Daoy (cell line): ENCODE measurements at places on chromosomes 16 and 17. TPM values are rescaled to one million over a fixed set of nuclear protein-coding genes. Genes with fewer than 3 reads are reported as not detected.

The RNF43 gene
- 0.57 and 1.5 TPM in 2 replicates for total RNA-seq

GRCh38 chr16:48950184-48950583, 331.5 kb downstream of the CBLN1 start:
- DNase-seq, result no peak

The RNF112 gene
- total RNA-seq, result 0.11 and 0.57 TPM in 2 replicates

The SHCBP1 gene
- 34.6 and 37.7 TPM in 2 replicates for total RNA-seq

The FBXO39 gene
- total RNA-seq, result 0.12 and 3.0 TPM in 2 replicates
